Activated CD4-positive, alpha-beta T cell treated with anti-CD3 and anti-CD28 coated beads, Interleukin-2, Interleukin-4, amounts not matched to agents 100 ng/mL and 50 ng/mL, durations not matched to agents 16 hours and 8 hours (primary cell): ENCODE measurements at places on chromosomes 2 and 18.

GRCh38 chr2:72681016-72681995, 144.5 kb downstream of the EXOC6B start:
- no peak for DNase-seq

GRCh38 chr2:141941210-141941714, 189.6 kb downstream of the LRP1B start:
- no peak for DNase-seq

- no peak for DNase-seq
These were observed 91.7 kb upstream of the YWHAQ start for GRCh38 chr2:9722451-9722850.

GRCh38 chr18:35605686-35606417, 24.3 kb downstream of the GALNT1 start:
- no peak for DNase-seq

GRCh38 chr2:55111570-55112228, 61.4 kb upstream of the RTN4 start:
- no peak for DNase-seq

- DNase-seq, result no peak
These were observed 311.2 kb upstream of the LRATD1 start for GRCh38 chr2:14321357-14321756.

DNA sequence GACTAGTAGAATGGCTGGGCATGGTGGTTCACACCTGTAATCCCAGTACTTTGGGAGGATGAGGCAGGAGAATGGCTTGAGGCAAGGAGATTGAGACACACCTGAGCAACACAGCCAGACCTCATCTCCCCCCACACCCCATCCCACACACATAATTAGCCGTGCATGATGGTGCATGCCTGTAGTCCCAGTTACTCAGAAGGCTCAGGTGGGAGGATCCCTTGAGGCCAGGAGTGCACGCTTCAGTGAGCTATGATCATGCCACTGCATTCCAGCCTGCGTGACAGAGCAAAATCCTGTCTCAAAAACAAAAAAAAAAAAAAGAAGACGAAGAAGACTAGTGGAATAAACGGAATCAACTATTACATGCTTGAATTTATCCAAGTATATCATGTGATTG, 150.0 kb downstream of the STK39 start:
- DNase-seq, result no peak

DNA sequence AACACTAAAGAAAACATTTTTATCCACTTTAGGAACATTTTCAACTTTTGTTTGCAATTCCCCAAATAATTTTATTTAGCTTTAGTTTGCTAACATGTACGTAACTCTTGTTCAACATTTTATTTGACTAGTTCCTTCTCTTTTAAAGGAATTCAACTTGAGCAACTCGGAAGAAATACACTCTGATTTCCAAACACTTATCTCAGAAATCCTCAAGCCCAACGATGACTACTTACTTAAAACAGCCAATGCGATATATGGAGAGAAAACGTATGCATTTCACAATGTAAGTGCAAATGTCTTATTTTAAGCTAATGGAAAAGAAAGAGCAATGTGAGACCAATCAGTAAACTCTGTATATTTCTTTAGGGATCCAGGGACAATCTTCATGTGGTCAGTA, 10.1 kb downstream of the SERPINB10 start:
- no peak for DNase-seq

DNA sequence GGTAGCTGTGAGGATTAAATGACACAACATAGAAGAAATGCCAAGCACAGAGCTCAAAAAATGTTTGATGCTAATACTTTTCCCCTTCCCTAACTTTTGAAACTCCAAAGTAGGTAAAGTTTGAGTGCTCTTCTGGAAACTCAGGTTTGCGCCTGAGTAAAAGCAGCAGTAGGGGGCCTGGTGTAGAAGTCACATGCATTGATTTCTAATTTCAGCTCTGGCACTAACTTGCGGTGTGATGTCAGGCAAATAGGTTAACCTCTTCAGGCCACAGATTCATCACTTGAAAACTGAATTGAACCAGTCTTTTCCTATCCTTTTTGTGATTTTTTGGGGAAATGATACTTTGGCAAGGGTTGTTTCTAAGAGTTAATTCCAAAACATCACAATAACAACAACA, 27.2 kb downstream of the LHCGR start:
- DNase-seq, result no peak

GRCh38 chr2:21291426-21291825, 167.7 kb downstream of the TDRD15 start:
- DNase-seq, result no peak

DNA sequence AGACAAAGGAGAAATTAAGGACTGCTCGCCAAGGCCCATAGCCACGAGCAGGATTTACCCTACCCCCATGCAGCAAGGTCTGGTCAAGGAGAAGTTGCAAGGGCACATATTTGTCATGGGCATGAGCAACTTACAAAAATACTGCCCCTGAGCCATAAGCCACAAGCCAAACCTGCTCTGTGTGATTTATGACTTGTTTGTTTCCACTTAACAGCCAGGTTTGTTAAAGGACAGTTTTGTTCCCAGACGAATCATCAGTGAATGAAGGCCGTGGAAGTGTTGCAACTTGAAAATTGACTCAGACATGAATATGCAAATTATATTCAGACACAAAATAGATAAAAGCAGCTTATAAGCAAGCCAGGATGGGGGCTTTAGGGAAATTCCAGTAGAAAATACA, 31.3 kb upstream of the EVA1A start:
- no peak for DNase-seq

DNA sequence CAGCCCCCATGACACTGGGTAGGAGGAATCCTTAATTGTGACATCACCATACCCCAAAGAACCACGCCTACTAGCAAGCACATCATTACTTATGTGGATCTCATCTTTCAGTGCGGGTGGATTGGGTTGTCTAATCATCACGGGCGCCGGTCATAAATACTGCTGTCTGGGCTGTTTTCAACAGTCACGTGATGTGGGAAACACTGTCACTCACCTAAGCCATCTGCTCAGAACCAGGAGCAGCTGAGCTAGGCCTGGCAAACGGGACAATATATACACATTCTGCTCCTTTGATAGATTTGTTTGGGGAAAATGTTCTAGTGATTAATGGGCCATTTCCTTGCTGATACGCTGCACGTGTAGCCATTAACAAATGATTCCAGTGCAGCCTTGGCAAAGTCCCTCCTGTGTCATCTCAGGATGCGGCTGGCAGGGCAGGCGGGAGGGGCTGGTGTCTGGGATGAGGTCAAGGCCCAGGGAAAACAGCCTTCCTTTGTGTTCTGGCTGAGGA, 145.9 kb upstream of the COPS8 start:
- DNase-seq, result no peak

DNA sequence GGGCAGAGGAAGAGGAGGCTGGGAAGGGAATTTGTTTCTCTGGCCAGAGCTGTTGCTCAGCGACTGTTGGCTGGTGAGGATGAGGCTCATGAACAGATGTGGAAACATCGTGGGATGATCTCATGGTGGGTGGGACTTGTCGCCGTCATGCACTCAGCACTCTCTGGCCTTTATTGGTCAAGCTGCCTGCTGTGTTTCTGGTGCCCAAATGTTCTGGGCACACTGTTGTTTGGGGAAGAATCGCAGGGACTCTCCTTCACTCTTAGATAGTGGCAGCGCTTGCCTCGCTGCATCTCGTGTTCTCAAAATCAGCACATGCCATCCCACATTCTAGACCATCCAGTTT, 145.6 kb downstream of the AGAP1 start:
- DNase-seq, result no peak

GRCh38 chr18:6721755-6722154, 7.8 kb upstream of the ARHGAP28 start:
- DNase-seq, result no peak

GRCh38 chr18:31497836-31498573, at the start of gene DSG2:
TSS of gene DSG2 (plus strand) at chr18:31498177. CDS start at chr18:31498252, 75 bp downstream.
- DNase-seq, result peak; percentile 14

- no peak for DNase-seq
These were observed 53.1 kb downstream of the HPCAL1 start for GRCh38 chr2:10355471-10356438.

DNA sequence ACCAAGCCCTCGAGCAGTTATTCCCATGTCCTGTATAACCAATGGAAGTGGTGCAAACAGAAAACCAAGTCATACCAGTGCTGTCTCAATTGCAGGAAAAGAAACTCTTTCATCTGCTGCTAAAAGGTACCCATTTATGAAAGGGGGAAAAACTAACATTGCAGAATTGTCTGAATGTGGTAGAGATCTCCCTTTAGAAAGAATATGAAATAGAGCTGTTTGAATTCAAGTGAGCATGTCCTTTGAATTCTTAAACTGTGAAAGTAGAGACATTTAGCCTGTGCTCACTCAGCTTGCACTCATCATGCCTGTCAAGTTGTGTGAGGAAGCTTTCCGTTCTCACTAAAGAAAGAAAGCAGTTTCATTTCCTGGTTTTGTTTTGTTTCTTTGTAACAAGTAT, 87.4 kb downstream of the EML4 start:
- no peak for DNase-seq

DNA sequence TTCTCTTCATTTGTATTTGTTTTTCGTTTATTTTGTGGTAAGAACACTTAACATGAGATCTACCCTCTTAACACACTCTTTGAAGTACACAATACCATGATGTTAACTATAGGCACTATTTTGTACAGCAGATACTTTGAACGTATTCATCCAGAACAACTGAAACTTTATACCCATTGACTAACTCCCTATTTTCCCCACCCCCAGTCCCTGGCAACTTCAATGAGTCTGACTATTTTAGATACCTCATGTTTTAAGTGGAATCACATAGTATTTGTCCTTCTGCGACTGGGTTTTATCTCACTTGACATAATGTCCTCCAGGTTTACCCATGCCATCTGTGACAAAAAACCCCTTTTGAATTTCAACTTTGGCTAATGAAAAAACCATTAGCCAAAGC, 356.3 kb upstream of the CDH20 start:
- no peak for DNase-seq

DNA sequence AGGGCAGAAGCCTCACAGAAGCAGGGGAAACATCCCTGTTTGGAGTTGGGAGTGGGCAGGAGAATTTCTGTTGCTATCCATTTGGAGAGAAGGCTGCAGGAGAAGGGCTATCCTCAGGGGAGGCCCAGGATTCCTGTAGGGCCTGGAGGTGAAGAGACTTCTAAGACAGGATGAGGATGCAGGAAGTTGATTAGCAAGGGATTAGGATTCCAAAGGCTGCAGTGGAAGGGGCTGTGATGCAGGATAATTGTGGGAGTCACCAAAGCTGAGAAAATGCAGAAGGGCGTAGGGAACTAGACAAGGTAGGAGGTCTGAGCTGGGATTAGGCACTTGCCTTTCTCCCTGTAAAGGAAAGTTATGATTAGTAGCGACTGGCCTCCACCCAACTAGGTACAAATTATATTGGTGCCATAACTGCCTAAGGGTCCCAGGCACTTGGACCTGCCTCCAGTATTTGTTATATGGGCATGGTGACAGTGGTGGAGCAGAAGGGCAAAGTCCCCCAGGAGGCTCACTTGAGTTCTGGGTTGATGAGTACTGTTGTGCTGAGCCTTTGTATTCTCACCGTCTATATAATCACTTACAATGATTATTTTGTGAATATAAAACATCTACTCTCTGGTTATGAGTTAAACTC, 96.4 kb upstream of the MSTN start:
- DNase-seq, result no peak

GRCh38 chr2:25151718-25152117, 16.7 kb downstream of the POMC start:
- DNase-seq, result no peak

GRCh38 chr18:37364237-37364636, 201.4 kb downstream of the CELF4 start:
- no peak for DNase-seq

GRCh38 chr18:9694174-9694573, 13.9 kb upstream of the RAB31 start:
- DNase-seq, result no peak

- DNase-seq, result no peak
These were observed 94.2 kb downstream of the KCTD1 start for GRCh38 chr18:26454192-26454591.

- DNase-seq, result no peak
These were observed 492.1 kb upstream of the MYT1L start for GRCh38 chr2:2823061-2823753.

GRCh38 chr18:10930076-10930475, 219.3 kb downstream of the PIEZO2 start:
- DNase-seq, result no peak

DNA sequence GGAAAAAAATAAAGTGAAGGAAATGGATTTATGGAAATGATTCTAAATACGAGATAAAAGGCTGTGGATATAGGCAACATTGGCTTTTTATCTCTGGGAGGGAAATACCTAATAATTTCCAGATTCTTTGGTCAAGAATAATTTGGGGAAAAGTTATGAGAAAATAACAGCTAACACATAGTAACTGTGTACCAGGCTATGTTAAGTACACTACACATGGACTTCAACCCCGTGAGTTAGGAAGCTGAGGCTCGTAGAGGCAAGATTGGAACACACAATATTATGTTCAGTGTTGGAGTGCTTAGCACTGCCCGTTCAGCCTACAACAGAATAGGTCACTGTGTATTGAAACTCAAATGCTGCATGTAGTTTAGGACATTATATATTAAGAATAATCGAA, 34.3 kb upstream of the GPD2 start:
- DNase-seq, result no peak

DNA sequence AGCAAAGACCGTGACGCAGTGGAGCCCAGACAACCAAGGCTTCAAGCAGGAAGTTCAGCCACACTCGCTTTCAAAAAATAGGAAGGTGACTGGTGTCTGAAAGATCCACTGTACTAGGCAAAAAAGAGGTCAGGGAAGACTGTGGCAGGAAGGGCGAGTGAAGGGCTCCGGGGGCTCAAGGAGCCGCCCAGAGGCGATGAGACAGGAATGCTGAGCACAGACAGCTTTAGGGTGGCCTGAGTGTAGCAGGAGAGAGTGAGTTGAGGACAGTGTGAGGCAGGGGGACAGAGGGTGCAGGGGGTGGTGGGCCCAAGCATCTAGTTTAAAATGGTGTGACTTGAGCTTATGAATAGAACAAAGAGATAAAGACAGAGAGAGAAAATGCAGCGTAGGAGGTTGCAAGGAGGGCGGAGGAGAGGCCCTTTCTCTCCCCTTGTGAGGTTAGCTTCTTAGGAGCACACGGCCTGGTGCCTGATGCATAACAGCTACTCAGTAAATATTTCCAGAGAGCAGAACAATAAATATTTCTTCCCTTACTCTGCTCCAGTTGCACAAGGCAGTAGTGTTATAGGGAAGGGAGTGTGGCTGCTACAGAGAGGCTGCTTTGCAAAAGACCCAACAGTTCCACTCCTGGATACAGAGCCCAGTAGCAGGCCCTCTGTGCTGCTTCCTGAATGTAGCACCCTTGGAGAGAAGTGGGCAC, 789.7 kb upstream of the RAB6C start:
- no peak for DNase-seq

- no peak for DNase-seq
These were observed 177.8 kb upstream of the EPAS1 start for GRCh38 chr2:46119453-46119852.

DNA sequence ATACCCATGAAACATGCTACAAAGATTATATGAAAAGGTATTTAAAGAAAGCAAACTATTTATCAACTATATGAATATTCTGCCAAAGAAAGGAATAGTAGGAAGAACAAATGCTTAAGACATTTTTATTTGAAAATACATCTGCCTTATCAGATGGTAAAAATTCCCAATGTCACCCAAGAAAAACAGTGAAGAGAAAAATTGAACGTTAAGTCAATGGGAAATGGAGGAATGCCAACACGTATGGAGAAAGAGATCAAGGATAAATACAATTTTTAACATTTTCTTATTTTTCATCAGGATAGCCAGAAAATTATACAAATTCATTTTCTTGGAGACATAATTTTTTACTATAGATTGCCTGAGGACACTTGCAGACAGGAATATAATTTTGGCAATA, 394.2 kb downstream of the ZEB2 start:
- no peak for DNase-seq
